ENCODE measurements at places on chromosomes 11 and 22.

DNA sequence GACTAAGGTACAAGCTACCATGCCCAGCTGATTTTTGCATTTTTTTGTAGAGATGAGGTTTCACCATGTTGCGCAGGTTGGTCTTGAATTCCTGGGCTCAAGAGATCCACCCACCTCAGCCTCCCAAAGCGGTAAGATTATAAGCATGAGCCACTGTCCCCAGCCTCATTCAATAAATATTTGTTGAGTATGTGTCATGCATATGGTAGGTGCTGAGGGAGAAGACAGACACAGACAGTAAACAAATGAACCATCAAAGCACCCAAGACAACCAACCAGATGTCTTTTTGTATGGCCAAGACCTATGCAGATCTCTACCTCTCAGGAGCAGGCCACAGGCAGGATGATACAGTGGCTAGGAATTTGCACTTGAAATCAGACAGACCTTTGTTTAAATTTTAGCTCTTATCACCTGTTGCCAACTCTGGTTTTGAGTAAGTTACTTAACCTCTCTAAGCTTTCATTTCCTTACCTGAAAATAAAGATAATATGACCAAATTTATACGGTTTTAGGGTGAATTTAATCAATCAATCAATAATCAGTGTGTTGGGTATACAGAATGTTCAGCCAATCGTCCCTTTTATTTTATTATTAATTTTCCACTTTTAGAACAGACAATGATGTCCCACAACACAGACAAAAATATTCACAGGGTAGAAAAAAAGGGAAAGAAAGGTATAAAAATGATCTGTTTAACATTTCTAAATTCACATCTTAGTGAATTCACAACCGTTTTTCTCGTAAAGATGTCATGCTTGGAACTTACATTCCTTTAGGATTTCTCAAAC is 128.2 kb downstream of the SGSM3 start:
- no peak for DNase-seq

DNA sequence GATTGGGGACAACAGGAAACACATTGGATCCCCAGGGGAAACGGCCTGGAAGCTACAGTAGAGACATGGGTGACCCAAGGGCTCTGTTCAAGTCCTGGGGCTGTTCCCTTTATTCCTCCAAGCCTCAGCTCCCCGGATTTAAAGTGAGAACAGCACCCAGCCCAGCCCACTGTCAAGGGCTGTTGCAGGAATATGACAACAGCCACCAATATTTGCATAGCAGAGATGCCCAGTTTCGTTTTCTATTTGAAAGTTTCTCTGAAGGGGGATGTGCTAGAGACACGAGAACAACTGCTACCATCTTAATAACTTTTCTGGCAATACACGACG is 81.1 kb upstream of the WNT7B start:
- DNase-seq, result peak; percentile 68

DNA sequence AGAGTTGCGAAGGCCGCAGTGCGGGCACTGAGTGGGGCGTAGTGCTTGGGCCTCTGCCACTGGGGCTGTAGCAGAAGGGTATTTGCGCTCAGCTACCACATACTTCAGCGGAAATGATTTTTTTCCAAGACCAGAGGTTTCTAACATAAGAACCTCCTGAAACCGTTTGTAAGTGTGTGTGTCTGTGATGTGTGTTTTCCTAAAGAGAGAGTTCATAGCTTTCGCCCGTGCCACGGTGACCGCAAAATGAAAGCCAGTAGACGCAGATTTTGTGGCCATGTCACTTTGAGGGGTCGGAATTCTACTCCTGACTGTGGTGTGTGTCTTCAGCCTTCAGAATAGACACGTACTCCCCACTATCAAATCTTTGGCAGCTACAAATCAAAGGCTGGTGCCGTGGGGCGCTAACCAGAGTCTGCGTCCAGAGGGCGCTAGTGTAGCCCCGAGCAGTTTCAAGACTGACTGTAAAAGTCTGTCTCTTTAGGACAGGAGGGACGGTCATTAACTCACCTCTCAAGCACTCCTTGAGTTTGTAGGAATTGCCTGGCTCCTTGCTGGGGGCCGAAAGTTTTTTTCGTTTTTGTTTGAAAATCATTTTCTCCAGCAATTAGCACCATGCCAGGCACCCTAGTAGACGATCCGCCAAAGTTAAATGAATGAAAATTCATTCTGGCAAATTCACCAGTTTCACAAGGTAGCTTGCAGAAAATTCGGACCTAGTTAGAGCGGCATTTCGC is 2.5 kb upstream of the CALCA start:
- DNase-seq, result peak; percentile 64

DNA sequence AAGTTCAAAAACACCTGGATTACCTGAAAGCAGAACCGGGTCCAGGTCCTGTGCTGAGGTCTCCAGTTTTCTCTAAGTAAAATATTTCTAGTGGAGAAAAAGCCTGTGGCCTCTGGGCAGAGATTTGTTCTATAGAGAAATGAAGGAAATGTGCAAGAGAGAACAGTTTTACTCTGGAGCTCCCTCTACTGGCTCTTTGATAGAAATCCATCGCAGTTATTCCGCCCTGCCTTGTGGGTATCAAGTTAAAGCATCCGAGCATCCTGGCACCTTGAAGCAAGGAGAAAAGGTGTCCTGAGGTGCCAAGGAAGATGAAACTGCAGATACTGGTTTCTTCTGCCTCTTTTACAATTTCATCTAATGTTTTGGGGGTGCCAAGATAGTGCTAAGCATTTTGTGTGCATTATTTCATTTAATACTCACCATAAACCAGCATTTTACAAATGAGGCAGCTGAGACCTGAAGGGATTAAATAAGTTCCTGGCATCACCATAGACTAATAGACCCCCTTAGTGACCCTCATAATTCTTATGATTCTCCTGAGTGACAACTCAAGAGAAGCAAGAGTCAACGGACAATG is 113.1 kb upstream of the HSD17B12 start:
- DNase-seq, result peak; percentile 36

DNA sequence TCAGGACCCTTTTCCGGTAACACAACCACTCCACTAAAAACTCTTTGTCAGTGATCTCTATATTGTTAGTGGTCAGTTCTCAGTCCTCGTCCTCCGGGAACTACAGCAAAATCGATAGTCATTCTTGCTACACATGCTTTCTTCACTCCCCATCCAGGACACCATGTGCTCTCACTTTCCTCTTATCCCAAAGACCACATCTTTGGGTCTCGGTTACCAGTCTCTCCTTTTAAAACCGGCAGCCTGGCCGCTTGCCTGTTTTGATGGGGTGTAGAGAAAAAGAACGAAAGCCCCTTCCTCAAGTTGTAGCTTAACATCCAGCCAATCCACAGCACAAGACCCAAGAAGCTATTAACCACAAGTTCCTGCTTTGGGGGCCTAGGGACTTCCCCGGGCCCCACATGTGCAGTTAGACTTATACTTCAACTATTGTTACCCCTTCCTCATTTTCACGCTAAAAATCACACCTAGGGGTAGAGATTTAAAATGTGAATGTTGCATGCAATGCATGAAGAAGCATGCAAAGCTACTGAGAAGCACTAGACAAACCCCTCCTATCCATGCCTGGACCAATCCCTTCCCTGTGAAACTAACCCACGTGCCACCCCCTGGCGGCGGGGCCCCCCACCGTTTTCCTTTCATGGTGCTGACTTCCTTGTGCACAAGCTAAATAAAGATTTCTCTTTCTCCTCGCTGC is 1.5 kb upstream of the TOLLIP start:
- no peak for DNase-seq

DNA sequence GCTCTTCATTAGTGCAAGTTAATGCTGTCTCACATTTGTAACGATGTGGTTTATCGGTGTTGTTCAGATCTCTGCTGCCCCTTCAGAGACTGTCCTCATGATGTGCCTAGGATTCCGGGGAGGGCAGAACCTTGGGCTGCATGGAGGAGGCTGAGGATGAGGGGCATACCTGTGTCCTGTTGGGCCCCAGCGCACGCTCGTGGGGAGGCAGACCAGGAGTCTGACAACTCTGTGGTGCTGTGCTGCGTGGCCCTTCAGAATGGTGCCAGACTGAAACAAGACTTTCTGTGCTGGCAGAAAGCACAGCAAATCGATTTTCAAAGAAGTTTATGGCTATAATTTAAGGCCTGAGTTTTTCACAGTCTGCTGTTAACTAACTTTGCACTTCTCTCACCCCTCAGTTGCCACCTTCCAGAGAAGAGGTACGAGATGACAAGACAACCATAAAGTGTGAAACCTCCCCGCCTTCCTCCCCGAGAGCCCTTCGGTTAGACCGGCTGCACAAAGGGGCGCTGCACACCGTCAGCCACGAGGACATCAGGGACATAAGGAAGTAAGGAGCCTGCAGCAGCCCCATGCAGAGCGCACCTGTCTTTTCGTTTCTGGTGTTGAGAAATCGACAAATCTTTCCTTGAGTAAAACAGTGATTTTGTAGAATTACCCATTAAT is 44.3 kb upstream of the CTTN start:
- no peak for DNase-seq

DNA sequence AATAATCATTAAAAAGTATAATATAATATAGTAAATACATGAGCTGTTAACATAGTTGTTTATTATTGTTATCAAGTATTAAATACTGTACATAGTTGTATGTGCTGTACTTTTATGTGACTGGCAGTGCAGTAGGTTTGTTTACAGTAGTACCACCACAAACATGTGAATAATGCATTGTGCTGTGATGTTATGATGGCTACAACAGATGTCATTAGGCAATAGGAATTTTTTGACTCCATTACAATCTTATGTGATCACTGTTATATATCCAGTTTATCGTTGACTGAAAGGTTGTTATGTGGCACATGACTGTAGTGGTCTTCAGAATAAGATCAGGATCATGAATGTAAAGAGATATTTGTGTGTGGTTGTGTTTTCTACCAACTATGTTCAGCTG is 577.8 kb downstream of the JRKL start:
- DNase-seq, result no peak

- no peak for DNase-seq
Measured at GRCh38 chr11:126480015-126480409, 124.5 kb downstream of the ST3GAL4 start.

GRCh38 chr22:39496131-39496838 is 5.8 kb upstream of the MIEF1 start:
- DNase-seq, result peak; percentile 80

DNA sequence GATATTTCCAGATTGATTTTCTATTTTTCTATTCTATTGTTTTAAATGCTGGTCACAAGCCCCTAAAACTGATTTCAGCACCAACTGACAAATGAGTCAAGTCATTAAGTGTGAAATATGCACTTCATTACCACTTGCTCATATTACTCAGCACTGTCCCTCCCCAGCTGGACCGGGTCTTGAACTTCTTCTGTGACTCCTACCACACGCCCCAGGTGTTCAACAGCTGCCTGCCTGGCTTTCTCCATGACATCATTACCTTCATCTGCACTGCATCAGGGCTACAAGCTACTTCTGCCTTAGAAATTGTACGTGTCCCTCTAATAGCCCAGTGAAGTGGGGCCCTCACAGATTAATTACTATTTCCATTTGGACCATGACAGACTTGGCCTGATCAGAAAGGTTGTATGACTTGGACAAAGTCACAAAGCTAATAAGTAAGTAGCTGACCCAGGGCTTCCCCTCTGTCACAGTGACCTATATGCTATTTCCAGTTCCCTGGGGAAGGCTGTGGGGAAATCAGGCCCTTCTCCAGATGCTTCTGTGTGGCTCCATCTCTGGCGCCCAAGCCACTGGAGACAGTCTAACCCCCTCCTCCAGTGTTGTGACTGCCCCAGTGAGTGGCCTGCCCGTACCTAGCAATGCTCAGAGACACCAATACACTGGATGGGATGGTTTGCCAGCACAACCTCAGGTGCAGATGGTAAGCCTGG is 18.1 kb downstream of the TBC1D10A start:
- no peak for DNase-seq

DNA sequence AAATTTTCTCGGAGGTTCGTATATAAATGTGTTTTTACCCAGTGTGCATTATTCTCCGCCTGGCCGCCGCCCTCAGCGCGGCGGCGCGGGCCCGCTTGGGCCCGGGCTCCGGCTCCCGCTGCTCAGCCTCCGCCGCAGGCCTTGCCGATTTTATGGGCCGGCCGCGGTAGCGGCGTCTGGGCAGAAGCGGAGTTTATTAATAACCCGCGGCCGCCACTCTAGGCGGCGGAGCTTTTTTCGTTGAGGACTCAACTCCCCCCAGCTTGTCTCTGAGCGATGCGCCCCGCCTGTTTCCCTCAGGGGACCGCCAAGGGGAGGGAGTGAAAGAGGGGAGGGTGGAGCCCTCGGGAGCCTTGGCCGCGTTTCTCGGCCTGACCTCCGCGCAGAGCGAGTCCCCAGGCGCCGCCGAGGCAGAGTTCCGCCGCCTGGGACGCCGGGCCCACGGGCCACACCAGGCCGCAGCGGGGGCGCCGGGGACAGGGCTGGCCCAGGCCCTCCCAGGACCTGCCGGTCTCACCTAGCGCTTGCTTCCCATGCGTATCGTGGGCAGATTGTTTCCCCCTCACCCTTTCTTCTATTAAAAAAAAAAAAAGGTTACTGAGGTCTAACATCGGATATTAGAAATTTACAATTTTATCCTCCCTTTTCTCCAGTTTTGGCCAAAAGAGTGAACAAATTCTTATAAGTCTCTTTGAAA is 399 bp downstream of the ZNF143 start:
- DNase-seq, result peak; percentile 76

GRCh38 chr11:78374917-78375316 is 42.7 kb downstream of the GAB2 start:
- no peak for DNase-seq

- DNase-seq, result peak; percentile 17
Measured at GRCh38 chr11:14029971-14030920, 67.7 kb downstream of the SPON1 start.

GRCh38 chr11:1435820-1436467 is 46.2 kb downstream of the BRSK2 start:
- no peak for DNase-seq

DNA sequence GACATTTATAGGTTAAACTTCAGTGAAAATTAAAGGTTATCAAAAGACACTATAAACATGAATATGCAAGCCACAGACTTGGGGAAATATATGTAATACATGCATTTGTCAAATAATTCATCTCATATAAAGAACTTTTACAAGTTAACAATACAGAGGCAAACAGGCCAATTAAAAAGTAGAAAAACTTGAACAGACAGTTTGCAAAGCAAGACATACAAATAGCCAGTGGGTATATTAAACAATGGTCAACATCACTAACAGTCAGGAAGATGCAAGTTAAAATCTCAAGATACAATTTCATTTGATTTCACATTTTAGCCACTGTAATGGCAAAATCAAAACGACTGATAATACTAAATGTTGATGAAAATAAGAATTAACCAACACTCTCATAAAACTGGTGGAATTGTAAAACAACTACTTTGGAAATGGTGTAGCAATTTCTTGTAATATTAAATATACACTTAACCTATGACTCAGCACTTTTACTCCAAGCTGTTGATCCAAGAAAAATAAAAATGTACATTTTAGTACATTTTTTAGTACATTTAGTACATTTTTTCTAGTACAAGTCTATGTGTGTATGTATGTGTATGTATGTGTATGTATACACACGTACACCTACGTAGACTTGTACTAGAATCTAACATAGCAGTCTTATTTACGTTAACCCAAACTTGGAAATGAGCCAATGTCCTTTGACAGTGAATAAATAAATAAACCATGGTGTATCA is 62.8 kb downstream of the LRRC74B start:
- DNase-seq, result no peak

GRCh38 chr11:74634537-74634936 is 42.2 kb downstream of the POLD3 start:
- DNase-seq, result peak; percentile 33

- no peak for DNase-seq
Measured at GRCh38 chr11:114367244-114367957, 32.9 kb downstream of the C11orf71 start.

Data from NCI-H524 (cell line).